Stimulated activated CD8-positive, alpha-beta memory T cell treated with anti-CD3 and anti-CD28 coated beads, Interleukin-4, amount 100 ng/mL, for 1 hour (primary cell): ENCODE measurements at places on chromosomes 2 and 18.

GRCh38 chr2:38436227-38436664 is 59.2 kb upstream of the ATL2 start:
- no peak for DNase-seq

DNA sequence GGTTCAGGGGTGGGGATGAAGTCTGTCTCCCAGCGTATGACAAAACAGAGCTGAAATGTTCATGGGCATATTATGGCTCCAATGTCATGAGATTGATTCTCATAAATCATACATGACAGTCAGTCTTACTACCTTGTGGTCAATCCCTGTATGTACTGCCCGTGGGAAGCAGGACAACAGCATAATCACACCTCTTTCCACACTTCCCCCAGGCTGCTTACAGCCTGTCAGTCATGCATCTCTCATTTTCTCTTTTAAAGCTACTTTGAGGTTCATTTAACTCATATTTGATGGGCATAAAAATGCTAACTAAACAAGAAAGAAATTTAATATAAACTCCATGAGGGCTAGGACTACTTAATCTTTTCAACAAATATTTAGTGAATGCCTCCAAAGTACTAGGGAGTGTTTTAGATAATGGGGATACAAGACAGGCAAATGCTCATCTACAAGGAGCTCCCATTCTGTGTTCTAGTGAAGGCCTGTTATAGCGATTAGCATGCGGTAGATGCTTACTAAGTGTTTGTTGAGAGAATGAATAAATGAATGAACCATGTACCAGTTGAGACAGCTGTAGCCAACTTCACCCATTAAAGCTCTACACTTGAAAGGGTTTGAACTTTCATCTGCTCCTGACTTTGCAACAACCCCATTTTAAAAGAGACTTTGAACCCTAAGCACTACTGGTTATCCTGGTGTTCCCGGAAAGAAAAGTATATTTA is 89.1 kb downstream of the ALPK2 start:
- DNase-seq: no peak

- no peak for DNase-seq
Observed at GRCh38 chr18:27959101-27959500, 217.8 kb downstream of the CDH2 start.

DNA sequence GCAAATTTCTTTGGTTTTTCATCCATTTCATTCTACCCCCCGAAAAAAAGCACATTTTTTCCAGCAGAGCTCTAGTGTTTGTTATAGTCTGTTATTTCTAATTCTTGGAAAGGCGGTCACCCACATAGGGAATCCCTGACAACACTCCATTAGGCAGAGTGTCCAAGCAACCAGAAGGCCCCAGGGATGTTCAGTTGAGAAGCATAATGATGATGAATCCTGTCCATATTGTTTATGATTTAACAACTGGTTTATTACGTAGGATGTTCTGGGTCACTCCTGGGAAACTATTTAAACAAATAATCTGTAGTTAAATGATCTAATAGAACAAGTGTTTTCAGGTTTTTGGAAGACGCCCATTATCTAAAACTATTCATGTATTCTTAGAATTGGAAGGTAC is 388.7 kb downstream of the TNS1 start:
- no peak for DNase-seq

DNA sequence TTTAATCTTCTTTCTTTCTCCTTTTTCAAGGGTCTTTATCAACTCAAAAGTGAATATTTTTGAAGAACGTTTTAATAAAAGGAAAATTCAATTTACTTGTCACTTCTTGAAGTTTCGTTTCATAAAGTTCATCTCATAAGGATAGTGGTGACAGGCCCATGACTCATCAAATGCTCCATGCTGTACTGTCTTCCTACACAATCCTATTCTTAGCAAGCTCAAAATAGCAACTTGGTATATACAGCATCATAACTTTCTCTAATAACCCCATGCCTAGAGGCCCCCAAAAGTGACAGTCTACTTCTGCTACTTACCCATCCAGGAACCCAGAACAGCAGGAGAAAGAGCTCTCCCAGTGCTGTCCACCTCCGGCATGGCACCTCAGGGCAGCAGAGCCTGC is 7.7 kb downstream of the FBXO15 start:
- no peak for DNase-seq

DNA sequence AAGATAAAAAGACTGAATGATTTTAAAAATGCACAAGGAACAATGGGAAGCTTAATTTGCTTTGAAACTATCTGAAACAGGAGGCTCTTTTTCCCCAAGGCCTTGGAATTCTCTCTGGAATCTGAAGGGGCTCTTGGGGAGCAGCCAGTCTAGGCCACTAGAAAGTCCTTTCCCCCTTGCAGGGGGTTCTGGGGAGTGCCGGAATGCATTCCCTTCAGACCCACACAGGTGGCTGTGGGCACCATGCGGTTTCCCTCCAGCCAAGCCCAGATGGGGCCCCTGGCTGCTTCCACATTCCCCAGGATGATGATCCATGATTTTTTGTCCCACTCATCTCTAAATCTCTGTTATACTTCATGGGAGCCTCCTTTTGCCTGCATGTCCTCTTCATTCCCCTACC is 10.7 kb downstream of the GPR45 start:
- no peak for DNase-seq

GRCh38 chr18:58996131-58996641 is 131.5 kb downstream of the ZNF532 start:
- DNase-seq: no peak

- DNase-seq: no peak
Observed at GRCh38 chr2:207254591-207255464, 89.1 kb upstream of the KLF7 start.

GRCh38 chr2:163656622-163657280 is 79.1 kb downstream of the FIGN start:
- no peak for DNase-seq

DNA sequence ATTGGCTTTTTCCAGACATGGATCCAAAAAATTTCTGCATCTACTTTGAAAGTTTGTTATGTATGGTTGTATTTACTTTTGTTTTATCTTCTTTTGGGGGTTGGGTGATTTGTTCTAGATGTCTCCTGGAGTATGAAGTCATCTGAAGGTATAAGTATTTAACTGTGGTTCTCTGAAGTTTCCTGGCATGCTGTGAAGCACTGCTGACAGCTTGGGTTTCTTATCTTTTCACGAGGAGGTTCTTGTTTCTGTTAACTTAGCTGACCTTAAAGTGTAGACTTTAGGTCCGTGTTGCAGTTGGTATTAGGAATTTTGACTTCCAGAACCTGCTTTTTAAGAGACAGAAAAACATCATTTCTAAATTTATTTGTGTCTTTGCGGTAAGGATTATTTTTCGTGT is 15.9 kb downstream of the GLS start:
- no peak for DNase-seq

DNA sequence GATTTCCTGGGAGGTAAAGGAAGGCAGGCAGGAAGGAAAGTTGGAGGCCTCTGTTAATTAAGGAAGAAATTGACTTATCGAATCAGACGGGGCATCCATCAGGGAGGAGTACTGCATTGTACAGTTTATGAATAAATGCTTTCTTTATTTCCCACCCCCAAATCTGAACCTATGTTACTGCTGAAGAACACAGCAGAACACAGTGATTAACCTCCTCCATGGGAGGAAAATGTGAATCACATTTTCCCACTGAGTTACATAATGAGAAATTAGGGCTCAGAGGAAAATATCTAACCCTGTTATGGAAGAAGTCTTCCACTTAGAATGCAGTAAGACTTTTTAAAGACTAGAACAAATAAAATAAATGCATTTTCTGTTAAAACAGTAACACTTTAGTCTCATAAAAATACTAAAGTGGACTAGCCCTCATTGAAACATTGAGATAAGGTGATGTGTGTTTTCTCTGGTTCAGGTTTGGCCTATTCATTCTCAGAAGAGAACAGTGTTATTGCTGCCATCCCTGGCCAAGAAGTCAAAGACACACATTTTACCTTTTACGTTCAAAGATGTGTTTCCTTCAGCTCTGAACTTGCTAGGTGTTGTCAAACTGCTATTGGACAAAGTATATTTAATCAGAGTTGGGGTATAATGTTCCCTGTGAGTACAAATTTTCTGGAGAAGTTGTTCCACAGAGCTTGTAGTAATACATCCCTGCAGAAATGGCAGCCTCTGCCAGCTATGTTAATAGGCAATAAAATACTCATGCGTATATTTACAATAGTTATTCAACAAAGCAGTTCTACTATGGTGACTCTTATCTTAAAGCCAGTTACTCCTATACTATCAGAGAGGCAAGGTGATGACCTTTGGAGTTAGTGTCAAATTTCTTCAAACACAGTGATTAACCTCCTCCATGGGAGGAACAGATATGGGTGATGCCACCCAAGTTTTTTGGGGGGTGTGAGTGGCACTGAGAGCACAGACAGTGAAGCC is 11.1 kb downstream of the DNAH6 start:
- DNase-seq: no peak

GRCh38 chr2:199458009-199458805 is 468 bp upstream of the SATB2 start:
- no peak for DNase-seq

- no peak for DNase-seq
Observed at GRCh38 chr2:40315683-40316082, 136.2 kb downstream of the SLC8A1 start.

DNA sequence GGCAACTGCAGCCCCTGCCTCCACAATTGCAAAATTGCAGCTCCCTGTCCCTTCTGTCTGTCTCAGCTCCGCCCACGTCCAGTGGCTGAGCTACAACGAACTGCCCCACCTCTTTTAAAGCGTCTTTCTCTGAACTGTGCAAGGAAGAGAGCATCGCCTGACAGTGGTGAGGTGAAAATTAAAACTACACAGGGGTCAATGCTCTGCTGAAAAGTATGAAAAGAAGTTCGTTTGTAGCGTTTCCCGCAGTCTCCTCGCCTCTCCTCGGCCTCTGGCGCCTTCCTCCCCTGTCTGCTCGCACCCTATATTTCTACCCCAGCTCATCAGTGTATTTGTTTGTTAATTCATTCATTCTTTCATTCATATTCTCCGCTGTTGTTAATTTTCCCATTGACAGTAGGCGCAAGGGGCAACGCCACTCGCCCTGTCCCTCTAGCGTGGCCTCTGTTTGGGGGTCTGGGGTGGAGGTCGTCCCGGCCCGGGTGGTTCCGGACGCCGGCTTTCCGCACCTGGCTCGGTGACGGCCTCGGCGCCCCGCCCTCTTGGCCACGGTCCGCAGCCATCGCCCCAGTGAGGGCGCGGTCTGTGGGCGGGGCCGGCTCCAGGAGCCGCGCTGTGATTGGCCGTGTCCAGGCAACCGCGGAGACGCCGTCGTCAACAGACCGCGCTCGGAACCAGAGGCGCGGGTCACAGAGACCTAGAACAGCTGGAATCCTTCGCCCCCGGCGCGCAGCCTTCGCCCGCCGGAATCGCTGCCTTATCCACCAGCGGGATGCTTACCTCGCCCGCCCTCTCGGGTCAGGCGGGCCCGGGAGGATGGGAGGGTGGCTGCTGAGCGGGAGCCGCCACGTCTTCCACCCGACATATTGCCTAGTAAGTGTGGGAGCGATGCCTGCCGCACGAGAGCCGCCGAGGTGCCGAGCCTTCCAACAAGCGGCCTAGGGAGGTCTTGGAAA is at the start of gene VWA3B:
Gene VWA3B, plus strand, starts transcription at position 677 of the 956 bp plus-strand sequence. CDS start 5,926 bp downstream, outside the sequence.
- no peak for DNase-seq

GRCh38 chr2:47145466-47145865 is 9.6 kb downstream of the STPG4 start:
- DNase-seq: no peak

DNA sequence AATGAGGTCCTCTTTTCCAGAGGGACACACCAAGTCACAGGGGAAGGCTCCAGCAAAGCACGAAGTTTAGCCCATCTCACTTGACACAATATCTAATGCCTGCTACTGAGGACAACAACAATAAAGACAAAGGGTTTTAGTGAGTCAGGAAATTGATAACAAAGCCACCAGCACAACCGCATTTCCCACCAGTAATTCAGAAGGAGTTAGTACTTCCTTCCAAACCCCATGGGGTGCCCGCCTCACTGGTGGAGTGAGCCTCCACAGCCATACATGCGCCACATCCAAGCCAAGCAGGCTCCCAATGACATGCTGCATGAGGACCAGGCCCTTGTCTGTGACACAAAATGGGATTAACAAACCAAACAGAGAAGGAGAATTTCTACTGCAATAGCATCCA is 40.1 kb downstream of the MRPL35 start:
- no peak for DNase-seq

- no peak for DNase-seq
Observed at GRCh38 chr2:42693013-42693615, 70.8 kb downstream of the OXER1 start.

- no peak for DNase-seq
Observed at GRCh38 chr2:65487404-65487803, 55.0 kb upstream of the SPRED2 start.

- DNase-seq: no peak
Observed at GRCh38 chr2:222871291-222871690, 10.5 kb downstream of the ACSL3 start.

DNA sequence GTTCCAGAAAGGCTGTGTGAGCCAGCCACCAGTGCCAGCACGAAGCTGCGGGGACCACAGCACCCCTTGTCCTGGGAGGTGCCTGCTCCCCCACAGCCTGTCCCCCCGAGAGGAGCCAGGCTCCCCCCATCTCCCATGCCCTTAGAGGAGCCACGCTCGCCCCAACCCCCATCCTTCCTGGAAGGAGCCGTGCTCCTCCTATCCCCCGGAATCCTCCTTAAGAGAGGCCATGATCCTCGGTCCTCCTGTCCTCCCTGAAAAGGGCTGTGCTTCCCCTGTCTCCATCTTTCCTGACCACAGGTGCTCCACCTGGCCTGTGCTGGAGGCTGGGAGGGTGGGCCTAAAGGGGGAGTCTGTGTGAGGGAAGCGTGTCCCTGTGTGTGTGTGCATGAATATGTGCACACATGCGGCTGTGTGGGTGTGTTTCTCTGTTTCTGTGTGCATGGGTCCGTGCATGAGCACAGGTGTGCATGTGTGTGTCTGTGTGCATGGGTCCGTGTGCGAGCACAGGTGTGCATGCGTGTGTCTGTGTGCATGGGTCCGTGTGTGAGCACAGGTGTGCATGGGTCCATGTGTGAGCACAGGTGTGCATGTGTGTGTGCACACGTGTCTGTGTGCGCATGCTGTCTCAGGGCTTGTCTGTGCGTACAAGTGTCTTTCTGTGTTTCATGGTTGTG is 80.3 kb downstream of the RTP5 start:
- no peak for DNase-seq

- no peak for DNase-seq
Observed at GRCh38 chr2:204544961-204545860, at the start of gene PARD3B. PARD3B (plus strand) TSS chr2:204545475; CDS start chr2:204546000, 525 bp downstream.

GRCh38 chr2:6418291-6418690 is 447.4 kb downstream of the CMPK2 start:
- DNase-seq: no peak

GRCh38 chr2:63058144-63058920 is 7.7 kb downstream of the OTX1 start:
- DNase-seq: no peak

GRCh38 chr2:102060792-102061191 is 69.0 kb downstream of the IL1R2 start:
- DNase-seq: no peak
